Epithelial cell of prostate (primary cell): ENCODE measurements at places on chromosomes 3 and 15.

GRCh38 chr15:63446255-63446654 is 58.1 kb upstream of the USP3 start:
- DNase-seq, result no peak

DNA sequence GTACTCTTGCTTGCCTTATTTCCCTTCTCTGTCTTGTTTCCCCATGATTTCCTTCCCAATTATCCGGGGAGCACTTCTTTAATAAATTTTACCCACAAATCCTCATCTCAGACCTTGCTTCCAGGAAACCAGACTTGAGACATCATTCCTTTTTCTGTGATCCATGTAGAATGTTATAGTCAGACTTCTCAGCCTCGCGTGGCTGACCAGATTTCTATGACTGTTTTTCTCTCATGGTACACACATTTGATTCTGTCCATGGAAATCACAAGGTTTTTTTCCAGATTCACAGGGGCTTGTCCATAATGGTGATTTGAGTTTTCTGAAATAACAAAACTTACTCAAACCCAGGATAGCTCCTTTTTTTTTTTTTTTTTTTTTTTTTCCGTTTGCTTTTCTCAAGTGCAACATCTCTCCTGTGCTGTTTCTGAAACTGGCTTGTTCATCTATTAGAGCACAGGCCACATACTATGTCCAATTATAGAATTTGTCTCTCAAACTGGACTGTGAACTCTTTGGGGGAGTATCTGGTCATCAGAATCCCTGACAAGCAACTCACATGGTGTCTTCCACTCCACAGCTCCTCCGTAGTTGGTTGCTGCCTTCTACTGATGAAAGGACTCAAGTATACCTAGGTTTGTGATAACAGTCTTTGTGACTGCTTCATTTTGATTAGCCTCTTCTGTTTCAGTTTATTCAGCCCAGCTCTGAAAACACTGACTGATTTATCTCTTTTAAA is 50.8 kb downstream of the RBMS3 start:
- no peak for DNase-seq

GRCh38 chr15:35834216-35834830 is 288.4 kb upstream of the DPH6 start:
- DNase-seq, result no peak

DNA sequence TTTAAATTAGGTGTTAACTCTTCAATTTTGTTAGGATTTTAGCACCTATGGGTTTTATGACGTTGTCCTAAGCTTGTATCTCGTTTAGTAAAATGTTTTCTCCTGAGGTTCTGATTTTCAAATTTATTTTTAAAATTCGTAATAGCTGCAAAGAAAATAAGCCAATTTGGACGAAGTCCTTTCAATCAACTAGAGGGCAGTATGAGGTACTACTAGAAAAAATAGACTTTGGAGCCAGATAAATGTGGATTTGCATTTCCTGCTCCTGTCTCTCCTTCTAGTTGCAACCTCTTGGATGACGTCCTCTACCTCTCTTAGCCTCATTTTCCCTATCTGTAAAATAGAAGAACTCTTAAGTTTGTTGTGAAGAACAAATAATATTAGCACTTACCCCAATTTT is 81.1 kb downstream of the SLTM start:
- no peak for DNase-seq

GRCh38 chr3:46284981-46285683 is 42.9 kb downstream of the CCR3 start:
- no peak for DNase-seq

- DNase-seq, result no peak
These were observed 304.5 kb downstream of the AGBL1 start for GRCh38 chr15:86384186-86384585.

GRCh38 chr3:126547721-126548120 is 11.0 kb downstream of the C3orf22 start:
- no peak for DNase-seq

DNA sequence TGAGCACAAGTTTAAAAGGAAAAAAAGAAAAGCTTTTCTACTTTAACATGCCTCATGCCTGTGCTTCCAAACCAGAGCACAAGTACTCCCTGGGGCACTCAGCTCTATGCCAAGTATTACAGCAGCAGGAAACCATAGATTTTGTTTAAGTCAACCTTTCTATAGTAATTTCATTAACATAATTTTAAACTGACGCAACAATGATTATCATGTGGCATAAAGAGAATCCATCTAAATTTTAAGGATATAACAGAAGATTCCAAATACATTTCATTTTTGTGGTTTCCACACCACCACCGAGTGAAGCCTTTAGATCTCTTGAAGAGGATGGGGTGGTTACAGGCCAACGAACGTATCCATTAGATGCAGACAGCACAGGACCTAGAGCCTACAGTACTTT is 112.1 kb downstream of the TNIK start:
- no peak for DNase-seq

GRCh38 chr3:107590786-107591185 is 68.0 kb downstream of the BBX start:
- DNase-seq, result no peak

GRCh38 chr3:129536374-129536667 is 6.7 kb upstream of the H1-8 start:
- DNase-seq, result no peak

DNA sequence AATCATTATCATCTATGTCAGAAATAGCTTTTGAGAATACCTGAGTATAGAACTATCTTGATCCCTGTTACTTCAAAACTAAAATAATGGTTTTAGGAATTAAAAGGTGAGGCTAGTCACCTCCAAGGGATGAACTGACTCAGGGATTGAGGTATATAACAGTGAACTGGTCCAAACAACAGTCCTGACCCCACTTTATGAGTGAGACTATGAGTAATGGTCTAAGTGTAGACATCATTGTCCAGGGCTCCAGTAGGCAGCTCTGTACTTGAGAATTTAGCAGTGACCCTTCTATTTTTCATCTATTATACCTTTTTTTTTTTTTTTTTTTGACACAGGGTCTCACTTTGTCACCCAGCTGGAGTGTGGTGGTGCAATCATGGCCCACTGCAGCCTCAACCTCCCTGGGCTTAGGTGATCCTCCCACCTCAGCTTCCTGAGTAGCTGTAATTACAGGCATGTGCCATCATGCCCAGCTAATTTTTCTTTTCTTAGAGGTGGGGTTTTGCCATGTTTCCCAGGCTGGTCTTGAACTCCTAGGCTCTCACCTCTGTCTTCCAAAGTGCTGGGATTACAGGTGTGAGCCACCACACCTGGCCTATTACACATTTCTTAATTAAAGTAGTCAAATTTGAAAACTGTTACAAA is 36.3 kb downstream of the MLH1 start:
- peak; percentile 8 for DNase-seq

- DNase-seq, result no peak
These were observed 155.6 kb upstream of the GOLIM4 start for GRCh38 chr3:168251371-168251770.

DNA sequence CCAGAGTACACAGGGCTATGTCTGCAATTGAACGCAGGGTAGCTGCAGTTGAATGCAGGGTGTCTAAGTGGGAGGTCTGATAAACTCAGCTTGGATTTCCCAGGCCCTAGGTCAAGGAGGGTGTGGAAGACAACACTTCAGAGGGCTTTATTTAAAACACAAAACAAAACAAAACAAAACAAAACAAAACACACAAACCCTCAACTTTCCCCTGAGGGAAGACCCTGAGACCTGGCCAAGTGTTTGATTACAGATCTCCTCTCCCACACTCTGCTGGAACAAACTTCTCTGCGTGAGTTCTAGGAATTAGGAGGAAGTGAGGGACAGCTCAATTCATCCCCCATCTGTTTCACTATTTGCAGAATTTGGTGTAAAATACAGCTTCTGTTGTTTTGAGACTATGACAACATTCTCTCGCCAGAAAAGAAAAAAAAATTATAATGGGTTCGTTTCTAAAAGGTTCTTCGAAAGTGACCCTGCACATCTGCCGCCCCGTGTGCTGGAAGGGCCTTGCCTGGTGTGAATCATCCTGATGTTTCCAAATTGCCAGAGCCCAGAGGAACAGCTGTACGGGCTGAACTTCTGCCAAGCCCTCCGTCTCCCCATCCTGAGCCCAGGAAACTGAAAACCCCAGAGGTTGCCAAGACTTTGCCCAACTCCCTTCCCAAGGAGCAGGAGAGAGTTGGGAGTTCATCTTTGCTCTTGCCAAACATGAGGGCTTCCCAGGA is 73.3 kb upstream of the RAD18 start:
- DNase-seq, result no peak

- DNase-seq, result no peak
These were observed 255.4 kb upstream of the UBE2E1 start for GRCh38 chr3:23550402-23550801.

GRCh38 chr3:147775816-147776530 is 366.8 kb downstream of the ZIC1 start:
- DNase-seq, result no peak

- no peak for DNase-seq
These were observed 110.6 kb downstream of the ABI3BP start for GRCh38 chr3:100882571-100882984.

DNA sequence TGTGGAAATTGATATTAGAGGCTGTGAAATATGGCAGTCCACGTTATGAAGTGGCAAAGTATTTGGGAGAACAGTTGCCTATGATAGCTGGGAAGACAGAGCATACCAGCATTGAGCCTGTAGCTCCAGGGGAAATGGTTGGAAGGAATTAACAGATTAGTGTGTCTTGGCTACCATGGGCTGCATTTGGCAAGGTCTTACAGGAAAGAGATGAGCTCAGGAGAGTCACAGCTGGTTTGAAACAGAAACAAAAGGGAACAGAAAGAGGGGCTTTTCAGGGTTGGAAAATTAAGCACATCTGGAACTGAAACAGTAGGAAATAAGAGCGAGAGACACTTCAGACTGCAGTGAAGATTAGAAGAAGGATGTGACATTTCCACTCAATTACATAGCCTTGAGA is 141.7 kb downstream of the FBLN2 start:
- no peak for DNase-seq

GRCh38 chr15:74251131-74251811 is 15.1 kb downstream of the CCDC33 start:
- DNase-seq, result no peak
